Omental fat pad (tissue), 4 donors: ENCODE measurements at places on chromosomes 13 and 19. TPM values are rescaled to one million over a fixed set of nuclear protein-coding genes. Genes with fewer than 3 reads are reported as not detected.

Gene PBX4
- total RNA-seq: 10.1 TPM

DNA sequence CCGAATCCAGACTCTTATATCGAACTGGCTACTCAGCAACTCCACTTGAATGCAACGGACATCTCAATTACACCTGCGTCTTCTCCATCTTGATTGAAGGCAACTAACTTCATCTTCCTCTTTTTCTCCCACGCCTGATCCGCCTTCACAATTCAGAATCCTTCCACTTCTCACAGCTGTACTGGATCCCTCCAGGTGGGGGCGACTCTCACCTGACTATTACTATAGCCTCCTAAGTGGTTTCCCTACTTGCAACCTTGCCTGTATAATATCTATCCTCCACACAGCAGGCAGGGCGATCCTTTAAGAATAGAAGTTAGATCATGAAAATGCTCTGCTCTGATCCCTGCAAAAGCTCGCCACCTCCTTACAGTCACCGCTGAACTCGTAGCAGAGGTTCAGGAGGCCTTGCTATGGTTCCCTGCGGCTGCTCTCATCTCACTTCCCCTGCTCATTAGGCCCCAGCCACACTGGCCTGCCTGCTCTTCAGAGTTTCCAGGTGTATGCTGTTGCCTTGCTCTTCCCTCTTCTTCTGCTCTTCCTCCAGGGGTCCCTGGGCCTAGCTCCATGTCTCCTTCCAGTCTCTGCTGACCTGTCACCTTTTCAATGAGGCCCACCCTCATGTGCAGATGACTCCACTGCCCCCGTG is 31.9 kb downstream of the RFXAP start:
- DNase-seq: no peak

GRCh38 chr19:406971-407510 is 1.9 kb downstream of the C2CD4C start:
- DNase-seq: no peak

- DNase-seq: no peak
Observed at GRCh38 chr13:64817691-64818090, 2412.4 kb downstream of the PCDH9 start.
